ENCODE measurements at places on chromosomes 2 and 18. TPM values are rescaled to one million over a fixed set of nuclear protein-coding genes. Genes with fewer than 3 reads are reported as not detected.
A peak's percentile ranks its signal among the peaks of the same experiment; 100 is the strongest.

GRCh38 chr2:178309541-178309940 is 115.2 kb downstream of the OSBPL6 start:
- DNase-seq: no peak
- H3K4me1 ChIP-seq: no peaks in the 10 kb centered on the region
- H3K27ac ChIP-seq: no peak overlapping the region
- no peak overlapping the region for H3K4me3 ChIP-seq
- no peaks in the 10 kb centered on the region for H3K36me3 ChIP-seq

GRCh38 chr2:173196080-173196479 is 120.4 kb downstream of the MAP3K20 start:
- no peak overlapping the region for H3K27ac ChIP-seq
- no peaks in the 10 kb centered on the region for H3K4me1 ChIP-seq
- H3K27me3 ChIP-seq: peaks cover 5% of the 10 kb centered on the region
- H3K36me3 ChIP-seq: peaks cover 19% of the 10 kb centered on the region
- H3K4me3 ChIP-seq: no peak overlapping the region

DNA sequence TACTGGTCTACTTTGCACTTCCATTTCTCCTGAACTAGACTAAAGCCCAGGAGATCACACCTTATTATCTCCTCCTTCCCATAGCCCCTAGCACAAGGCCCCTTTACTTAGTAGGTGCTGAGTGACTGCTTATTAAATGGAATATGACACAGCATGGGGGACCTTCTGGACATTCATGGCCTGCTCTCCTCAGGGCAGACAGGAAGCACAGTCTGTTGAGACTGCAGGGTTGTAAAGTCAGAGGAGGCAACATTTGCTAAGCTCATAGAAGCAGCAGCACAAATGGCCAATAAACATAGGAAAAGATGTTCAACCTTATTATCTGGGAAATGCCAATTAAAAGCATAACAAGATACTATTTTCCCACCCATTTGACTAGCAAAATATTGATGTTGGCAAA is 75.3 kb downstream of the DNMT3A start:
- H3K4me1 ChIP-seq: peaks cover 7% of the 10 kb centered on the region
- DNase-seq: no peak
- no peak overlapping the region for H3K4me3 ChIP-seq
- H3K27me3 ChIP-seq: no peaks in the 10 kb centered on the region
- peak overlapping the region; percentile 43 for H3K27ac ChIP-seq

DNA sequence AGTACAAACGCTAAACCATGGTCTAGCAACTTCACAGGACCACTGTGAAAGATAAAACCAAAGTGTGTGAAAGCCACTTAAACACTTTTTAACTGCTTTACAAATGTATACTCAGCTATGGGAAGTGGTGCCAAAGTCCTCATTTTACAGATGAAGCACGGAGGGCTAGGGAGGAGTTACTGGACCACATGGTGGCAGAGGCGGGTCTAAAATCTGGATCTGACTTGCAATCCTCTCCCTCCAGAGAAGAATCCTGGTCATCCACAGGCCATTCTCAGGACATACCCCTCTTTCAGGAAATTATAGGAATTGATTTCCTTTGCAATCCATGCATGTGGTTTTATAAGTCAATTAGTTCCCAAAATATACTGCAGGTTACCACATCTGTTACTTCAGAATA is 84.6 kb upstream of the GYPC start:
- no peaks in the 10 kb centered on the region for H3K4me1 ChIP-seq
- no peak overlapping the region for H3K4me3 ChIP-seq
- no peaks in the 10 kb centered on the region for H3K36me3 ChIP-seq
- H3K27me3 ChIP-seq: no peaks in the 10 kb centered on the region
- no peak overlapping the region for H3K27ac ChIP-seq

DNA sequence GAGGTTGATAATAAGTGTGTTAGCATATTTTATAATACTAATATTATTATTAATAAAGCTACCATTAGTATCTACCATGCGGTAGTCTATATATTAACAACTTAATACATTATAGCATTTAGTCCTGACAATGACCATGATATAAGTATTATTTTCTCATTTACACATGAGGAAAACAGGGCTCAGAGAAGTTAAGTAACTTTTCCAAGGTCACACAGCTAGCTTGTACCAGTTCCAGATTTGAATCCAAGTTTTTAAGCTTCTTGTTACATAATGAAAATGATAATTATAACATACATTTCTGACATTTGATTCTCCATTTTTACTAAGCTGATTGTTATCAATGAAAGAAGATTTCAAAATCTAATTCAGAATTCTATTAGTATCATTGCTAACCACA is 310.6 kb downstream of the AGPS start:
- peaks cover 8% of the 10 kb centered on the region for H3K27me3 ChIP-seq
- H3K27ac ChIP-seq: no peak overlapping the region
- no peaks in the 10 kb centered on the region for H3K36me3 ChIP-seq
- DNase-seq: no peak
- H3K4me1 ChIP-seq: no peaks in the 10 kb centered on the region

GRCh38 chr18:3209859-3210569 is 9.8 kb downstream of the MYOM1 start:
- peaks cover 15% of the 10 kb centered on the region for H3K4me1 ChIP-seq
- H3K27me3 ChIP-seq: no peaks in the 10 kb centered on the region
- H3K36me3 ChIP-seq: no peaks in the 10 kb centered on the region
- H3K4me3 ChIP-seq: no peak overlapping the region

DNA sequence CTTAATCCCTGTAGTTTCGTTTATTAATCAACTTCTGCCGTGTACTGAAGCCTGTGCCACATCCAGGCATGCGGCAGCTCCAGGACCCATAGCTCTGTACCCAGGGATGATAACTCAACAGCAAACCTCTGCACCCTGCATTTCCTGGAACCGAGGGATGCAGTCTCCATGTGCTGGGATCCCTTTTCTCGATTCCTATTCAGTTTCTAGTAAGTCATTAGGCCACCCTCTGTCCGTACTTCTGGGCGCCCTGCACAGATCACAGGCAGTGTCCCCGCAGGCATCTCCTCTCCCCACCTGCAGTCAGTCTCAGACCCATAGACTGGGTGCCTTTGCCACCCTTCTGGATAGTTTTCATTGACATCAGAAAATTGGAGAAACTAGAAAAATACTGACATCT is 18.8 kb downstream of the TMEM18 start:
- peaks cover 35% of the 10 kb centered on the region for H3K4me1 ChIP-seq
- H3K27me3 ChIP-seq: peaks cover 2% of the 10 kb centered on the region
- no peak overlapping the region for H3K27ac ChIP-seq

DNA sequence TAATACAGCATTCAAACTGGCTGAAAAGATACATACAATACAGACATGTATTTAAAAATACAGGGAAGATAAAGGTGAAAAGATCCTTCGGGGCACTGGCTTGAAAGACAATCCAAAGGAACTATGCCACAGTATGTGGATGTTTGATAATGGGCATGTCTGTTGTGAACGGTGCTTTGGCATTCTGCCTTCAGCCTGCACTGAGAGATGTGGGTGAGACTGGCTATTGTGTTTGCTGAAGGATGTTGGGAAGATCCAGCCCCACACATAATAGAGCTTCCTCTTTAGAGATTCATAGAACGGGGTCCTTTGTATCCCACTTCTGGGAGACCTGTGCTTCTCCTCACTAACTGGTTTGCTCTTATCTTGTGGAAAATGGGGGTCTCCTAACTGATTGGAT is 65.1 kb upstream of the CXCR4 start:
- H3K4me3 ChIP-seq: no peak overlapping the region
- peaks cover 8% of the 10 kb centered on the region for H3K27me3 ChIP-seq
- H3K4me1 ChIP-seq: peaks cover 6% of the 10 kb centered on the region

GRCh38 chr2:195279840-195280427 is 377.1 kb upstream of the SLC39A10 start:
- DNase-seq: no peak
- H3K4me1 ChIP-seq: no peaks in the 10 kb centered on the region
- peaks cover 2% of the 10 kb centered on the region for H3K27me3 ChIP-seq
- H3K4me3 ChIP-seq: no peak overlapping the region

GRCh38 chr2:30351949-30352348 is 95.1 kb upstream of the LCLAT1 start:
- H3K4me3 ChIP-seq: no peak overlapping the region
- no peak overlapping the region for H3K27ac ChIP-seq
- H3K36me3 ChIP-seq: no peaks in the 10 kb centered on the region
- DNase-seq: no peak
- no peaks in the 10 kb centered on the region for H3K27me3 ChIP-seq

GRCh38 chr18:50694147-50694546 is 125.7 kb downstream of the MRO start:
- H3K27ac ChIP-seq: no peak overlapping the region
- DNase-seq: no peak
- H3K4me3 ChIP-seq: no peak overlapping the region
- H3K4me1 ChIP-seq: no peaks in the 10 kb centered on the region
- peaks cover 2% of the 10 kb centered on the region for H3K27me3 ChIP-seq

DNA sequence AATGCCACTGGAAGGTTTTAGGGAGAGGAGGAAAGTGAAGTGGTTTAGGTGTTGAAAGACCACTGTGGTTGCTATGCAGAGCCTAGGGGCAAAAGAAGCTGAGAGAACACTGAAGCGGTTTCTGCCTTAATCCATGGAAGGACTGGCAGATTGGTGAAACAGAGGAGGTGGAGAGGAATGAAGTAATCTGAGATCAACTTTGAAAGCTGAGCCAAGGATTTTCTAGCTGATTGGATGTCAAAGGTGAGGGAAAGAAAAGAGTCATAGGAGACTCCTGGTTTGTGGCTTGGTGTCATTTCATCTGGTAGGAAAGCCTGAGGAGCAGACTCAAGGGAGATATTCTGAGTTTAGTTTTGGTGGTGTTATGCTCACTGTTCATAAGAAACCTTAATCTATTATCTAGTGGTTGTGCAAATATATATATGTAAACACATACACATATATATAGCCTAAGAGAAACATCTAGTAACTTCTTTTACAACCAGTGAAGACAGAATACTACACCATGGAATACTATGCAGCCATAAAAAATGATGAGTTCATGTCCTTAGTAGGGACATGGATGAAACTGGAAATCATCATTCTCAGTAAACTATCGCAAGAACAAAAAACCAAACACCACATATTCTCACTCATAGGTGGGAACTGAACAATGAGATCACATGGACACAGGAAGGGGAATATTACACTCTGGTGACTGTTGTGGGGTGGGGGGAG is 134.1 kb upstream of the CREB1 start:
- H3K27me3 ChIP-seq: no peaks in the 10 kb centered on the region
- peaks cover 16% of the 10 kb centered on the region for H3K4me1 ChIP-seq
- H3K36me3 ChIP-seq: peaks cover 6% of the 10 kb centered on the region
- H3K4me3 ChIP-seq: no peak overlapping the region
- no peak for DNase-seq
- H3K27ac ChIP-seq: peak overlapping the region; percentile 86

GRCh38 chr2:223220658-223220925 is 168.6 kb downstream of the KCNE4 start:
- no peaks in the 10 kb centered on the region for H3K27me3 ChIP-seq
- no peak overlapping the region for H3K27ac ChIP-seq
- no peaks in the 10 kb centered on the region for H3K4me1 ChIP-seq
- H3K36me3 ChIP-seq: no peaks in the 10 kb centered on the region

DNA sequence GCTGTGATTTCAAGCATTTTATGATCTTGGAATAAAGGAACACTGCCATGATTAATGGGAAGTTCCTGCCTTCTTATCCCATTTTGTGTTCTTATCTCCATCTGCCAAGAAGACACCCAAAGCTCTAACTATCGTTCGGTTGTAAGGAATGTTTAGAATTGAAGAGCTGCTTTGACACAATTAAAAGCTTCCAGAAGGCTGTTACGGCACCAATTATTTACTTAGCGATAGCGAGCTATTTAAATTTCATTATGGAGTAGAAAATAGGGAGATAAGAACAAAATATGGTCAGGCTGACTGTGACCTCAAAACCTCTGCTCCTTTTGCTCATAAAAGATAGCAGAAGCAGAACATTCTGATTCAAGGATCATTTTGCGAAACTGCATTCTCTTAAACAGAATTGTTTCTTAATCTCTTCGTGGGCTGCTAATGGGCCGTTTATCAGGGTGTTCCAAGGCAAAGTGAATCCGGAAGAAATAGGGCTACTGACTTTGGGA is 101.6 kb downstream of the SLC4A3 start:
- H3K4me1 ChIP-seq: no peaks in the 10 kb centered on the region
- no peak overlapping the region for H3K4me3 ChIP-seq
- H3K36me3 ChIP-seq: no peaks in the 10 kb centered on the region
- DNase-seq: no peak

- H3K27me3 ChIP-seq: peaks cover 19% of the 10 kb centered on the region
- H3K36me3 ChIP-seq: no peaks in the 10 kb centered on the region
- H3K4me1 ChIP-seq: no peaks in the 10 kb centered on the region
- DNase-seq: no peak
Measured at GRCh38 chr2:219428469-219428868, 6.2 kb upstream of the SPEG start.

DNA sequence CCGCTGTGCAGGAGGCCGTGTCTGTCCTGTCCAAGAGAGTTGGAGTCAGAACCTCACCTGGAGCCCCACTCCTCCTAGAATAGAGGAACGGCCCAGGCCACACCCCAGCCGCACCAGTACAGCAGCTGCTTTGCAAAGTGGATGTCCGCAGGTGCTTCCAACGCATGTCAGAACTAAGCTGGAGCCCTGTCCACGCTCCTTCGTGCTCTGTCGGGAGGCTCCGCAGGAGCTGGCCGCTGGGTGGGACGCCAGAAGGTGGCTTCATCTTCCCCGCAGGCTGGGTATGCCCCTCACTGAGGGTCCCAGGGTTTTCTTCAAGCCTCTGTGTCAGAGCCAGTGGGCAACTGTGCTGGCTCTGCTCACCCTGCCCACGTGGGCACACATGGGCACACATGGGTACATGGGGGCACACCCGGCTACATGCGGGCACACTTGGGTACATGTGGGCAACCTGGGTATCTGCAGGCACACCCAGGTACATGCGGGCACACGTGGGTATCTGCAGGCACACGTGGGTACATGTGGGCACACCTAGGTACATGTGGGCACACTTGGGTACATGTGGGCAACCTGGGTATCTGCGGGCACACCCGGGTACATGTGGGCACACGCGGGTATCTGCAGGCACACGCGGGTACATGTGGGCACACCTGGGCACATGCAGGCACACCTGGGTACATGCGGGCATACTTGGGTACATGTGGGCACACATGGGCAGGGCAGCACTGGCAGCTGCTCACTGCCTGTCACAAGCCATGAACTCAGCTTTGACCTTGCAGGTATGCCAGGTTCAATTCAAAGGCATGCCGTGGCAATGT is 67.1 kb upstream of the CTDP1 start:
- no peak for DNase-seq
- H3K36me3 ChIP-seq: no peaks in the 10 kb centered on the region
- H3K4me1 ChIP-seq: no peaks in the 10 kb centered on the region
- no peak overlapping the region for H3K4me3 ChIP-seq

- H3K36me3 ChIP-seq: no peaks in the 10 kb centered on the region
- H3K27me3 ChIP-seq: no peaks in the 10 kb centered on the region
- H3K27ac ChIP-seq: no peak overlapping the region
- no peaks in the 10 kb centered on the region for H3K4me1 ChIP-seq
Measured at GRCh38 chr18:10838553-10838952, 310.8 kb downstream of the PIEZO2 start.

Gene SLC5A6
- total RNA-seq: 70.7 TPM

Gene ADD2
- 3.1 TPM for total RNA-seq

Gene SULT1C2
- not detected for total RNA-seq

Gene STK25
- 122 TPM for total RNA-seq

Gene EHD3
- total RNA-seq: 2.0 TPM

Gene DYNAP
- not detected for total RNA-seq

Gene ABCA12
- total RNA-seq: not detected

Gene COLEC12
- not detected for total RNA-seq

Gene ASNSD1
- total RNA-seq: 52.7 TPM
